ENCODE measurements at places on chromosomes 5 and 9.
A peak's percentile ranks its signal among the peaks of the same experiment; 100 is the strongest.

- no peak for DNase-seq
These were observed 71.5 kb downstream of the PRLR start for GRCh38 chr5:35158622-35159369.

DNA sequence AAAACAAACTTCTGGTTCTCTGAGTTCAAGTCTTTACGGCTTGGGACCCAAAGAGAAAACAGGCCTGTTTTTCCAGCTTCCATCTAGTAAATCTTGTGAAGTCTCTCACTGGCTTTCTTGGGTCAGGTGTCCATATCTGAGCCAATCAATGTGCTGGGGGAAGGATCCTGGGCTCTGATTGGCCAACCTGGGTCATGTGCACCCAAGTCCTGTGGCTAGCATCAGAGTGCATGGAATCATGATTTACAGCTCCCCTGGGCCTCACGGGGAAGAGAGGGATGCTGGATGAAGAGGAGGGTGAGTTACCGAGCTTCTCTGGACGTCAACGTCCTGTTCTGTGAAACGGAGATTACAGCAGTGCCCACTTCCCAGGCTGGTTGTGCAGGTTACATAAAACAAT, 19.4 kb downstream of the CXCL14 start:
- DNase-seq: no peak

- DNase-seq: no peak
These were observed 424.8 kb upstream of the SMC2 start for GRCh38 chr9:103669296-103669695.

DNA sequence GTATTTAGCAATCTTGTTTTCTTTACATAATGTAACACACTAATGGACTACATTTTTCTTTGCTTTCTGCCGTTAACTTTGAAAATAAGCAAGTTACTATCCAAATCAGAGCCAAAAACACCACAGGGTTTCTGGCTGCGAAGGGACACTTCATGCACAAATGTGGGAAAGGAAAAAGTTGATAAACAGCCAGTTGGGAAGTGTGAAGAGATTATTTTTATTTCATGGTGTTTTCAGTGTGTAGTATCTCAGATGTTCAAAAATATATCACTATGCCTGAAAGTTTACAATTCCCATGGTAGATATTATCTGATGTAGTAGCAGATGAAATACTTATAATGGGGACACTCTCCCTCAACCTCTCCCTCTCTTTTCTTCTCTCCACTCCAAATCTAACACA, 135.3 kb downstream of the CETN3 start:
- DNase-seq: no peak

- peak; percentile 32 for DNase-seq
These were observed 1.6 kb downstream of the SKP1 start for GRCh38 chr5:134174841-134175839.

DNA sequence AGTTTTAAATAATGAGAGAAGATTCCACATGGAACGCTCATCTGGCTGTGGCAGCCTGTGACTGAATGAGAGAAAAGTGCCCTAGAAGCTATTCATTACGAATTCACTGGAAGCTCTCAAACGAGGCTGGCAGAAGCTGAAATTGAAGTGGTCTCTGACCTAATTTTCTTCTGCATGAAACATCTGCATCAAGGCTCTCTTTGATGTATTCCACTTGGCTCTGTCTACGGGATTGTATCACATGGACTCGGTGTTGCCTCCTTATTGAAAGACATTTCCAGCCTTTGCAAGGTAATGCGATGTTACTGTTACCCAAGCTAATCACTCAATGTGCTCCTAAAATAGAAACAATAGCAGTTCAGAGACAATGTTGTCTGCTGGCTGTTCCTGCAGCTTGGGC, 246.9 kb upstream of the ZNF462 start:
- no peak for DNase-seq

GRCh38 chr5:33425314-33425713, 15.5 kb upstream of the TARS1 start:
- no peak for DNase-seq

GRCh38 chr5:88675708-88676636, 207.0 kb downstream of the MEF2C start:
- DNase-seq: no peak

- no peak for DNase-seq
These were observed 26.6 kb upstream of the CEP72 start for GRCh38 chr5:585556-585955.

DNA sequence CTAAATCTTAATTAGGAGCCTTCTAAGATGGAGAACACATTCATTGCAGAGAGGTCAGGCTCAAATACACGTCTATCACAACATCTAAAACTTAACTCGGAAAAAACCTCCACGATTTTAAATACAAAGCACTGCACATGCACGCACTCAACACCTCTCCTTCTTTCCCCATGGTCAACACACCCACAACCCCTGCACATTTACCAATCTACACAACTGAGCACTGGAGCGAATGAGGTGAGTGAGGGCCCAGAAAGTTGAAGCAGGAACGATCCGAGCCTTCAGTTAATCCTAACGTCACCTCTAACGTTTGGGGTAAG, 278 bp upstream of the NIPSNAP3A start:
- no peak for DNase-seq

DNA sequence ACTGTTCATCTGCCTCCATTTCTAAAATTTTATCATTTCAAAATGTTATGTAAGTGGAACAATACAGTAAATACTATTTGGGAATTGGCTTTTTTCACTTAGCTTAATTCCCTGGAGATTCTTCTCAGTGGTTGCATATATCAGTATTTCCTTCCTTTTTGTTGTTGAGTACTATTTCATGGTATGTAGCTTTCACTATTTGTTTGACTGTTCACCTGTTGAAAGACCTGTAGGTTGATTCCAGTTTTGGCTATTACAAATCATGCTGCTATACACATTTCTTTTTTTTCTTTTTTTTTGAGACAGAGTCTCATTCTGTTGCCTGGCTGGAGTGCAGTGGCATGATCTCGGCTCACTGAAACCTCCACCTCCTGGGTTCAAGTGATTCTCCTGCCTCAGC, 33.0 kb upstream of the PWWP2A start:
- DNase-seq: no peak

GRCh38 chr5:10424124-10424731, 17.5 kb upstream of the ROPN1L start:
- peak; percentile 46 for DNase-seq

DNA sequence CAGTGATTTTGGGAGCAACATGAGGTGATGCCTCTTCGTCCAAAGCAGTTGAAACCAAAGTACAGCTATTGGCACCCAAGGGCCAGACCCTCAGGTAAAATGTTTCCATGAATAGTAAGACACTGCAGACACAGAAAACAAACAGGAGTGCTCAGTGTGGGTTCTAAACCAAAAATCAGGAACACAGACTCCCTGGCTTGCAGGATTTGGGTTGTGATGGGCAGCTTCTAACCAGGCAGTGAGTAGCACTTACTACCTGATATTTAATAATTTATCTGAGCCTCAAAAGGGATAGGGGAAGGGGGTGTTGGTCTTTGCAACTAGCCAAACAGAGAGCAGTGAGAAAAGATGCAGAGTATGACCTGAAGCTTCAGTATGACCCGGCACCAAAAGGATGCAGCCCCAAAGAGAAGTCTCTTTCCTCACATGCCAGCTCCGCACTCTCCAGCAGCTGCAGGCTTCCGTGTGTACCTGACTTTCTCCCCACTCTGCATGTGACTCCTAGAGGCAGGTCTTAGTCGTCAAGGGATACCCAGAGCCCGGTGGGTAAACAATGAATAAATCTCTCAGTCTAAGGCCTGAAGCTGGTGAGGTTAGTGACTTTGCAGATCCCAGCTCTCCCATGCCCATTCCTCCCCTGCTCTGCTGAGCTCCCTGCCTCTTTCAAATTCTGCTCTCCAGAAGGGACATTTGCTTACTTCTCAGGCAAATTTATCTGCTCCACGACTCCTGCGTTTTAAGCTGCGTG, 105.4 kb upstream of the SPOCK1 start:
- DNase-seq: no peak

DNA sequence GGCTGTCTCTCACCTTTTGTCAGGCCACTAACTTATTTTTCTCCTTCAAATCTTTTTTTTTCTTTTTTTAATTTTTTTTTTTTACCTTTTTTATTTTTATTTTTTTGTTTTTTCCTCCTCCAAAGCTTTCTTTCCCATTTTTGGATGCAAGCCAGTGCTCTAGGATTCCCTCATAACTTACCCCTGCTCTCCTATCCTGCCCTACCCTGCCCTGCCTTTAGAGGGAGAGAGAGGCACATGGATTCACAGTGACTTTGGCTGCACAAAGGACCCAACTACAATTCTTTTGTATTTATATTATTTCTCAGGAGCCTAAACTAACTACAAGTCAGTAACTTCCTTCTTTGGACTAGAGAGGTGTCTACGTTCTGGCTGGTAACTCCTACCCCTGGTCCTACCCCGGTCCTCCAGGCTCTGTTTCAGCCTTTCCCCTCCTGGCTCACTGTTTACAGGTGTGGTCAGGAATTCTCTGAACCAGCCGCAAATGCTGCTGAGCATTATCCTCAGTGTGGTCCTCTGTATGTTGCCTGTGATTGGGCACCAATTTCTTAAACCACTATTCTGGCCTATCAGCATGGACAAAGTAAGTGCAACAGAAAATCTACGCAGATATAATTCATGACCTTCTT, 8.4 kb upstream of the RUSC2 start:
- DNase-seq: peak; percentile 70

GRCh38 chr9:22654833-22655232, 208.2 kb downstream of the DMRTA1 start:
- DNase-seq: no peak

DNA sequence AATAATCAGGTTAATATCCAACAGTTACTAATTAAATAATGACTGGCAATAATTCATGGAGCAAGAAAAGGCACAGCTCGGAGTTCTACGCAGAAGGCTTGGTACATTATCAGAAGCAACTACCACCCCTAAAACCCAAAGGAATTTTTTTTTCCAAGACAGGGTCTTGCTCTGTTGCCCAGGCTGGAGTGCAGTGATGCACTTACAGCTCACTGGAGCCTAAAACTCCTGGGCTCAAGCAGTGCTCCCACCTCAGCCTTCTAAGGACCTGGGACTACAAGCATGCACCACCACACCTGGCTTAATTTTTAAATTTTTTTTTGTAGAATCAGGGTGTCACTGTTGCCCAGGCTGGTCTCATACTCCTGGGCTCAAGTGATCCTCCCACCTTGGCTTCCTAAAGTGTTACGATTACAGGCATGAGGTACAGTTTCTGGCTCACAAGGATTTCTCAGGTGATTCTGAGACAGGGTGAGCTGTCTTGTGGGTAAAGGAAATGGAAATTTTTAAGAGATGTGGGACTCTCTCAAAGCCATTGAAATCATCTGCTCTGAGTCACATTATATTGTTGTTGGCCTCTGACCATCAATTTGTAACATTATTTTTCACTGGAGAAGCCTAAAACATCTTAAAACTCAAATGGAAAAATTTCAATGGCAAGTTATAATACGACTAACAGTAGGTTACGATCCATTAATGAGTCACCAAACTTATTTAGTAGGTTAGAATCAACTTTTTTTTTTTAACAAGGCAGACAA, 19.7 kb upstream of the HSDL2 start:
- DNase-seq: no peak

- DNase-seq: no peak
These were observed 30.0 kb upstream of the IL6ST start for GRCh38 chr5:56024810-56025150.

- no peak for DNase-seq
These were observed 235.0 kb downstream of the ISL1 start for GRCh38 chr5:51618234-51618633.

- no peak for DNase-seq
These were observed 338.1 kb upstream of the SMC2 start for GRCh38 chr9:103755986-103756385.

DNA sequence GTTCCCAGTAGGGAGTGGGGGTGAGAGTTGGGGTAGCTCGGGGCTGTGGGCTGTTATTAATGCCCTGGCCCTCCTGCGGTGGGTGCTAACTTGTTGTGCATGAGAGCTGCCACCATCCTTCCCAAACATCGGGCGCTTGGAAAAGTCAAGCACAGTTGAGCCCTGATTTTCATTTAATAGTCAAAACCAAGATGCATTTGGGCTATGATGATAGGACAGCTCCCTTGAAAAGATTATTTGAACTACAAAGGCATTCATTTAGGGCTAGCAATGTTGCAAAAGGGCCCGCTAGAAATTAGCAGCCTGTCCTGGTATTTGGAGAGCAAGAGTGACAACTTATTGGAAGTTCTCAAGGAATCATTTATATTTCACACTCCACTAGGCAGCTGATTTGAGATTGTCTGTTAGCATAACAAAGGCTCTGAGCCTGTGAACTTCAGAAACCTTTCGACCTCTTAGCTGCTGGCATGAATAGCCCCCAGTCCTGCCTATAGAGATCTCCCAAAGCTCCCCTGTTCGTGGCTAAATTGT, 128.2 kb upstream of the TMEM161B start:
- no peak for DNase-seq

GRCh38 chr5:14211818-14212803, 69.0 kb downstream of the TRIO start:
- DNase-seq: no peak

DNA sequence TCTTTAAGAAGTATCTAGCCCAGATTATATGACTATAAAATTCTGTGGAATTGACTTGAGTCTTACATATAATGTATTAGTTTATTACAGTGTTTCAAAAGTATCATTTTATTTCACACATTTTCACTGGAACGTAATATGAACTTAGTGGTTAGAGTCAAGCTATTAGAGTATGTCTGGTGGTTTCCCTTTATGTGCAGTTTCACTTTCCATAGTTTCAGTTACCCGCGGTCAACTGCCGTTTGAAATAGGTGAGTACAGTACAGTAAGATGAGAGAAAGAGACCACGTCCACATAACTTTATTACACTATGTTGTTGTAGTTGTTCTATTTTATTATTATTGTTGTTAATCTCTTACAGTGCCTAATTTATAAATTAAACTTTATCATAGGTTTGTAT, 50.5 kb downstream of the COMMD10 start:
- DNase-seq: no peak

- no peak for DNase-seq
These were observed 105.7 kb downstream of the DTWD2 start for GRCh38 chr5:118882666-118883065.

- no peak for DNase-seq
These were observed 37.1 kb upstream of the FAT2 start for GRCh38 chr5:151628112-151628823.

DNA sequence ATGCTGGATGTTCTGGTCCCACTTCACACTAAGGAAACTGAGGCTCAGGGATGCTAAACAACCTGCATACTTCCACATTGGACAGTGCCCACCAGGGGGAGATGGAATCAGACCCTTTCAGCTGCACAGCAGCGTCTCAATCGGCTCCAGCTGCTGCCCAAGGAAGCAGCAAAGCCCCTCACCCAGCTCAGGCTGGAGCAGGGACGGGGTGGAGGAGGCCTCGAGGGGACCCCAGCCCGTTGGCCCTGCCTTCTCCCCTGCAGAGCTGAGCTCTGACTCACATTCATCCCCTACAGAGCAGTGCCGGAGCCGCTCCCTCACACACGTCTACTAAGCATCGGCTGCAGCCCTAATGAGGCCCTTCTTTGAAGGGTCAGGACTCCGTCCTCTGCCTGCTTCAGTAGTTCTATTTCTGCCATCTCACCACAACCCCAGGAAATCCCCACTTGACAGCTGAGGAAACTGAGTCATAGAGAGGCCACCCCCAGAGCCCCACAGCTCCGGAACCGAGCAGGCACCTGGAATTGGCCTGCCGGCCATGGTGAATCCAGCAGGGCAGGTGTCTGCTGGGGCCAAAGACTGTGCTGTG, 21.5 kb upstream of the SUSD3 start:
- no peak for DNase-seq

Measured in ACHN (cell line).